ENCODE measurements at places on chromosomes 11 and 22.

DNA sequence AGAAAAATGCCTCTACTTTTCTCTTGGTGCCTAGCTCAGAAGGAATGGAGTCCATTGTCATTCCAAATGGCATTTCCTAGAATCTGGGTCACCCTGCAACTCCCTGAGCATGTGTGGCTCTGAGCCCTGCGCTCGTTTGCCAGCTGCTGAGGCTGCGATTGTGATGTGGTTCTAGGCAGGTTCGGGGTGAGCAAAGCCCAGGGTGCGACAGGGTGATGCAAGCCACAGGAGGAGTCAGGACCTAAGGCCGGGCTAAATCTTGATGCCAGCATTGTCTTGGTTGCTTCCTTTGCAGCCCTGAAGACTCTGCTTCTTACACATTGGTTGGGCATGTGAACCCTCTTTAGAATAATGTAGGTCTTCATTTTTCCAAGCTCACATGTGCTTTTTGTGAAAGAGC is 131.0 kb downstream of the MORC2 start:
- DNase-seq = no peak

GRCh38 chr22:32625985-32626384 is 151.4 kb downstream of the FBXO7 start:
- DNase-seq = no peak

DNA sequence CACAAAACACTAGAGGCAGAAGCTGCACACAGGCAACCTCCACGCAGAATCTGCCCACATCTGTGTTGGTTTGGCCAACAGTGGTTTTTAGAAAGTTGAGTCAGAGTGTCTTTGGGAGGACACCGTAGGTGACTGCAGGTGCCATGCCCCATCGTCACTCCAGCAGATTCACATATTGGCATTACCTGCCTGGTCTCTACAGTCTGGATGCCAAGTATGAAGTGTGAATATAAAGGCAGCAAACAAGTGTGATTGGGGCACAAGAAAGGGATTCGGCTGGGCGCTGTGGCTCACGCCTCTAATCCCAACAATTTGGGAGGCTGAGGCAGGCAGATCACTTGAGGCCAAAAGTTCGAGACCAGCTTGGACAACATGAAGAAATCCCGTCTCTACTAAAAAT is 11.0 kb upstream of the FXYD2 start:
- no peak for DNase-seq

DNA sequence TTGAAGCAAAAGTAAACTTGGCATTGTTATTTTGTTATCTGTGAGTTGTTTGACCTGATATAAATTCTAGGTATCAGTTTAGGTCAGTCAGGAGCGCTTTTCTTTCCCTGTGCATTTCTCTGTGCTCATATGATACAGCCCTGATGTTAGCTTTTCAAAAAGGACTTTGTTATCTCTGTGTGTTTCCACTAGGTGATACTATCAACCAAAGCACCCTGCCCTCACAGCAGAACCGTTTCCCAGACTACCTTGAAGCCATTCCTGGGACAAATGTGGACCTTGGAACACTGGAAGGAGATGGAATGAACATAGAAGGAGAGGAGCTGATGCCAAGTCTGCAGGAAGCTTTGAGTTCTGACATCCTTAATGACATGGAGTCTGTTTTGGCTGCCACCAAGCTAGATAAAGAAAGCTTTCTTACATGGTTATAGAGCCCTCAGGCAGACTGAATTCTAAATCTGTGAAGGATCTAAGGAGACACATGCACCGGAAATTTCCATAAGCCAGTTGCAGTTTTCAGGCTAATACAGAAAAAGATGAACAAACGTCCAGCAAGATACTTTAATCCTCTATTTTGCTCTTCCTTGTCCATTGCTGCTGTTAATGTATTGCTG is 87.7 kb upstream of the BIRC3 start:
- no peak for DNase-seq

DNA sequence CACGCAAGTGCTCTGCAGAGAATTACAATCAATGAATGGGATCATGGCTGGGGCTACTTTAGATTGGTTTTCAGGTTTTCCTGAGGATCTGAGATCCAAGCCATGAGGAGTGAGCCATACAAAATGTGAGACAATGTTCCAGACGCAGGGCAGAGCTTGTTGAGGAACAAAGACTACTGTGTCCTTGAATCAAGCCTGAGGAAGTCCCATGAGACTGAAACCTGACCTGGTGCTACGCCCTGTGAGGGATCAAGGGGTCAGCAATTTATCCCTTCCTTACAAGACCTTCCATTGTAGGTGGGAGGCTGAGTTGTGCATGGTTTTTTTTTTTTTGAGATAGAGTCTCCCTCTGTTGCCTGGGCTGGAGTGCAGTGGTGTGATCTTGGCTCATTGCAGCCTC is 2.1 kb downstream of the INCENP start:
- no peak for DNase-seq

DNA sequence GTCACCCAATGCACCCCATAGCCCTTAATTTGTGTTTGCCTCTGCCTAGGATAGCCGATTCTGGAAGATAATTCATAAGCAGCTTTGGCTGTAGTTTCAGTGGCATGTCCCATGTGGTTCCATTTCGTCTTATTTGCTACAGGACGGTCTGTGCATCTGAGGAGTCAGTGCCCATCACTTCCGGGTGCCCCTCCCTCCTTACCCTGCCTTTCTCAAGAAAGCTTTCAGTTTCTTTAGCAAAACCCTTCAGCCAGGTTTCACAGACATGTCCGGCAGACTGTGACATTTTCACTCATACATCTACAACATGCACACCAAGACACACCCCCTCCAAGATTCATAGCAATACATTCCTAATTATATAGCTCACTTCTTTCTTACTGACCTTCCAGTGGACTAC is 14.3 kb downstream of the TP53AIP1 start:
- DNase-seq = no peak

GRCh38 chr11:2758751-2759150 is 59.0 kb upstream of the KCNQ1OT1 start:
- DNase-seq = no peak

DNA sequence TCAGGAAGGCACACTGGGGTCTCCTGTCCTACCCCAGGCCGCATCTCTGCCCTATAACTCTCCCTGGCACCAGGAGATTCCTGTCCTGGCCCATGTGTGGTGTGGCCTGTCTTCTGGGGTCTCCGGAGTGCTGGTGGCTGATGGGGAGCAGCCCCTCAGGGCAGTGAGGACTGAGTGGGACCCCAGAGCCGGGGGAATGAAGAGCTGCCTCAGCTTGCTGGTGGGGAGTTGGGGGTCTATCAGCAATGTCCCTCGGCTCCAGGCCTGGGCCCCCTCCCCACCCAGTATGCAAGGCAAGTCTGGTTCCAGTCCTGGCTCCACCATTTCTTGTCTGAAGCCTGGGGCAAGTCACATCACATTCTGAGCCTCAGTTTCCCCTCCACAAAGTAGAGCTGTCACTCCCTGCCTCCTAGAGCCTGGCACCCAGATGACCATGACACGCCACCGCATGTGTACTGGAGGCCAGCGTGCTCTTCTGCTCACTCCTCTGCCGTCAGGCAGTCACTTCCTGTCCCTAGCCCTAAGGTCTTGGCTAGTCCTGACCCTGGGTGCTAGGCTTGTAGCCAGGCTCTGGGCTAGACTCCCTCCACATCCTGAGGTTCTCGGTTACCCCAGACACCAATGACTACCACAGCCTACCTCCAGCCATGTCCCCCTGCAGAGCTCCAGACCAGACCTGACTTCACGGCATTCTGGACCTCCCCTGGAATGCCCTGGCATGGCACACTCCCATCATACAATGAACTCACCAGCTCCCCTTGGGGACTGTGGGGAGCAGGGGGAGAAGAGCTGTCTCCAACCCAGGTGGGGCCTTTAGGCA is 12.8 kb downstream of the ARAP1 start:
- no peak for DNase-seq

DNA sequence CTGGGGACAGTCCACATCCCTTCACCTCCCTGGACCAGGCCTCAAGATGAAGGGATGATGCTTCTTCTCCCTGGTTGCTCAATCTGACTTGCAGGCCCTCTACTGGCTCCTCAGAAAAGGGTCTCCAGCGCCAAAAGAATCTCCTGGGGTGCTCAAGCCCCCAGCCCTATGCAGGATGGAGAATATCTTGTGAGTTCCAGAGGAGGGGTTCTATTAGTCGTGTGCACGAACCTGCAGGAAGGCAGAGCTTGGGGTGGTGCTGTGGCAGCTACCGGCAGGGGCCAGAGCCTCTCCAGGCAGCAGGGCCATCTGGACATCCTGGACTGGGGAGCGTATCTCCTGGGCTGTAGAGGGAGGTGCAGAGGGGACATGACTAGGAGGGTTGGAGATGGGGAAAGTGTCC is 1339.5 kb downstream of the BRD1 start:
- DNase-seq = no peak

- peak; percentile 57 for DNase-seq
Measured at GRCh38 chr22:21624120-21624879, 5.5 kb downstream of the YDJC start.

DNA sequence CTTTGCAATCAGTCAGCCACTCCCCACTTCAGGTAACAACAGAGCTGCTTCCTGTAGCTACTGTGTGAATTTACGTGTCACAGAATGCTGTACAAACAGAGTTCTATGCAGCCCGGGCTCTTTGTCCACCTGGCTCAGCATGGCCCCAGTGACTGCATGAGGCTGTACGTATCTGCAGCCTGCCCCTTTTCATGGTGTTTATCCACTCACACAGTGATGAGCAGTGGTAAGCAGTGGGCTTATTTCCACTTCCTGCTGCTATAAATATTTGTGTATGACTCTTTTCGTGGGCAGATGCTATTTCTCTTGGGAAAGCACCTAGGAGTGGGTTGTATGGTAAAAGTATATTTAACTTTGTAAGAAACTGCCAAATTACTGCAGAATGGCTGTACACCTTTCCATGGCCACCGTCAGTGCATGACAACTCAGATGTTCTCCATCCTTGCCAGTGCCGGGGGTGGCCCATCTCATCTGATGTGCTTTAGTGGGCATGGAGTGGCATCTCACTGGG is 43.3 kb downstream of the MYEOV start:
- DNase-seq = no peak

- no peak for DNase-seq
Measured at GRCh38 chr11:2312232-2313042, 10.6 kb downstream of the TSPAN32 start.

DNA sequence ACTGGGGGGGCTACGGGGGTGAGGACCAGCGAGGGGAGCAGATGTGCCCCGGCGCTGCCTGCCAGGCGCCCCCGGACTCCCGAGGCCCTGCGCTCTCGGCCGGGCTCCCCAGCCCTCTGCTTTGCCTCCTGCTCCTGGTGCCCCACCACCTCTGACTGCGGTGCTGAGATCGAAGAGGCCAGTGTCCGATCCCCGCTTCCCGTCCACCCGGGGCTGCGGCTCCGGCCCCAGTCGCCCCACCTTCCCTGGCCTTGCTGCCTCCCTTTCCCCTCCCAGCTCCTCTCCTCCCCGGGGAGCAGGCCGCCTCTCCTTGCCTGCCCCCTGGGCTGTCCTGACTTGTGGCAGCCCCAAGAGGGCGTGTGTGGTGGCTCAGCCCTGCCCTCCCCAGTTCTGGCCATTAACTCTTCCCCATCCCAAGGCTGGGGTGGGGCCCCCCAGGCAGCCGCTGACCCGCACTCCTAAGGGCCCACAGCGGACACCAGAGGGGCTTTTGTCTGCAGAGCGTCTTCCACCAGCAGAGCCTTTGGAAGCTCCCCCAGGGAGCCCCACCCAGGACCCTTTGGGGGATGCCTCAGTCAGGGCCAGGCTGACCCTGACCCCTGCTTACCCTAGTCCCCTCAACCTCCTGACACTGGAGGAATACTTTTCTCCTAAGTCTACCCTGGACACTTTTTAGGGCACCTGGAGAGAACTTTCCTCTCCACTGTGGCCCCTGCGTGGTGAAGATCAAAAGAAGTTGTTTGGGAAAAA is 16.6 kb downstream of the RTN4RL2 start:
- DNase-seq = no peak

DNA sequence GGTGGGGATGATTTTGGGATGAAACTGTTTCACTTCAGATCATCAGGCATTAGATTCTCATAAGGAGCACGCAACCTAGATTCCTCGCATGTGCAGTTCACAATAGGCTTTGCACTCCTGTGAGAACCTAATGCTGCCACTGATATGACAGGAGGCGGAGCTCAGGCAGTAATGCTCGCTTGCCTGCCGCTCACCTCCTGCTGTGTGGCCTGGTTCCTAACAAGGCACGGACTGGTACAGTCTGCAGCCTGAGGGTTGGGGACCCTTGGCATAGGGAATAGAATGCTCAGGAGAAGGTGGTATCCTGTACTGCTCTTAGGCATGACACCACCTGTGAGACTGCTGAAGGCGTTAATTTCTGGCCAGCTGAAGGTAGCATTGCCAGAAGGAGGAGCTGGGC is 47.0 kb downstream of the STIM1 start:
- DNase-seq = no peak

- no peak for DNase-seq
Measured at GRCh38 chr22:31103899-31104694, 3.3 kb downstream of the SELENOM start.

DNA sequence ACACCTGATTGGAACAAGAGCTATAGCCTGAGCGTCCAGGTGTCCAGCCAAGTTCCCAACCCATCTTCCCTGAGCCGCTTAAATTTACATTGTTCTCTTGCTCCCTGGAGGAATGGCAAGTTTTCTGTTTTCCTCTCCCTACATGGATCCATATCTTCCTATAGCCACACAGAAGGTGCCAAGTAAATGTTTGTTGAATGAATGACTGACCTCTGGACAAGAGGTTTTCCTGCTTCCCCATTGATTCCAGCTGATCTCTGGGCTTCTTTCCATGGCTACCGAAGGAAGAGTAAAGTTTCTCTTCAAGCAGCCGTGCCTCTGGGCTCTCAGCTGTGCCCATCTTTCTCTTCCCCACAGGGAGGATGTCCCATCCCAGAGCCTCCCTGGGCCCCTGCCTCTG is 107.5 kb downstream of the MICAL2 start:
- no peak for DNase-seq

DNA sequence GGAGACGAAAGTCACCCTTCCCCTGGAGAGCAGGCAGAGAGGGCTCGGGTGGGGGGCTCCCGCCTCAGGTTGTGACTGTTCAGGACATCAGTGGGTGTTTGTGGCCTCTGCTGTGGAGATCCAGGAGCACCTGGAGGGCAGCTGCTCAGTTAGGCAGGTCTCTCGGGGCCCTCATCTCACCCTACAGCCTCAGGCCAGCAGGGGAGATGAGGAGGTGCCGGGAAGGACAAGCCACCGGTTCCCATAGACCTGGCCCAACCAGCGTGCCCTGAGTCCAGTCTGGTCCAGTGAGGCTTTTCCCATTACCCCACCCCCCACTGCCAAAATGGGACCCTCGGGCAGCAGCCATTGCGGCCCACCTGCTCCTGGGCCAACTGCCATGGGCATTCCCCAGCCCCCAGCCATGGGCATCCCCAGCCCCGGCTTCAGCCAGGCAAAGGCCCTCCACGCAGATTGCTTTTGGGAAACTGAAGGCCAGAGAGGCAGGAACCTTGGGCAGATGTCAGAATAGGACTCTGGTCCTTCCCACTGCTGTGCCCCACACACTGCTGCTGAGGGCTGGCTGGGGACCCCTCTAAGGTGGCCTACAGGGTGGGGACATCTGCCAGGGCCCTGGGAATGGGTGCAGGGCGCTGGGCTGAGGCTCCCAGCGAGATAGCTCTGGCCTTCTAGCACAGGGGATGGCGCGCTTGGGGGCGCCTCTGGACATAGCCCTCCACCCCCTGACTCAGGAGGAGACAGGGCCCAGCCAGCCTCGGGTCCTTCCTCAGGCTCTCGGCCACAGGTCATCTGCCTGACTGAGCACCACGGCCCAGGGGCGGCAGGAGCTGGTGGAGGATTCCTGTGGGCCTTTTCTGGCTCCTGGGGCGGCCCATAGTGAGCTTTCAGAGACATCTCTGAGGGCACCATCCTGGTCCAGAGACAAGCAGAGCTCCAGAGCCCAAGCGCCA is 4.8 kb downstream of the PIM3 start:
- DNase-seq = no peak

Data from KBM-7 (cell line).